ENCODE measurements at places on chromosomes 6 and 20.

- peak; percentile 35 for DNase-seq
These were observed 91.2 kb downstream of the DNAH8 start for GRCh38 chr6:38806271-38806670.

- peak; percentile 81 for DNase-seq
These were observed 75.4 kb upstream of the ECI2 start for GRCh38 chr6:4210629-4211419.

GRCh38 chr6:141677598-141678211, 455.0 kb upstream of the GJE1 start:
- DNase-seq, result peak; percentile 62

- DNase-seq, result no peak
These were observed 49.0 kb upstream of the TAGAP start for GRCh38 chr6:159093609-159094443.

DNA sequence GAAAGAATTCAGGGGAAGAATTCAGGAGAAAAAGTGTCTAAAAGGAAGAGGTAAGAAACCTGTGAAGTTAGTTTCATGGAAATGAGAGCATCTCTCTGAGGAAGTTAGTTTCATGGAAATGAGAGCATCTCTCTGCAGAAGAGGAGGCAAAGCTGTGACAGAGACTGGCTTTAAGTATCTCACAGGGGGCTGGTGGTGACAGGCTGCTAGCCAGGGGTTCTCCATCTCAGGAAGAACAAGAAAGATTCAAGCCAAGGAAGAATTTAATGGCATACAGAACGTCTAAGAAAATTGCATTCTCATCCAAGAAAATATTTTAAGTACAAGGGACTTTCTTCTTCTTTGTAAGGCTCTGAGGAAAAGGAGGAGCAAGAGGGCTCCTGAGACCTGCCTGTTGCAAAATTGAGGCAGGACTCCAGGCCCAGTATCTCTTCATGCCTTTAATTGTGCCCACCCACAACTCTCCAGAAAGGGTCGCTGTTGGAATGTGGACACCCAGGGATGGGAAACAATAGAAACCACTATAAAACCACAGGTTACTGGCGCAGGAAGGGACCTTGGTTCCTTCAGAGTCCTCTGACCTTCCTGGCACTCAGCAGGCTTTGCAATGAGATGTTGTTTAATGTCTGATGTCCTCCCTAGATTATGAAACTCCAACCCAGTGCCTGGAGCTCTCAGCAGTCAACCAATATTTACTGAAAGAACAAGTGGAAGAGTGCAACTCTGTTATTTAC, 136.8 kb downstream of the FNDC1 start:
- DNase-seq, result no peak
